CD4-positive, alpha-beta T cell treated with Interferon alpha-2 for 1 hour (primary cell): ENCODE measurements at places on chromosomes 6 and 20.

- DNase-seq, result no peak
These were observed 223.6 kb downstream of the TBXT start for GRCh38 chr6:165944002-165944466.

- no peak for DNase-seq
These were observed 269.5 kb downstream of the PLCB1 start for GRCh38 chr20:8401556-8401955.

DNA sequence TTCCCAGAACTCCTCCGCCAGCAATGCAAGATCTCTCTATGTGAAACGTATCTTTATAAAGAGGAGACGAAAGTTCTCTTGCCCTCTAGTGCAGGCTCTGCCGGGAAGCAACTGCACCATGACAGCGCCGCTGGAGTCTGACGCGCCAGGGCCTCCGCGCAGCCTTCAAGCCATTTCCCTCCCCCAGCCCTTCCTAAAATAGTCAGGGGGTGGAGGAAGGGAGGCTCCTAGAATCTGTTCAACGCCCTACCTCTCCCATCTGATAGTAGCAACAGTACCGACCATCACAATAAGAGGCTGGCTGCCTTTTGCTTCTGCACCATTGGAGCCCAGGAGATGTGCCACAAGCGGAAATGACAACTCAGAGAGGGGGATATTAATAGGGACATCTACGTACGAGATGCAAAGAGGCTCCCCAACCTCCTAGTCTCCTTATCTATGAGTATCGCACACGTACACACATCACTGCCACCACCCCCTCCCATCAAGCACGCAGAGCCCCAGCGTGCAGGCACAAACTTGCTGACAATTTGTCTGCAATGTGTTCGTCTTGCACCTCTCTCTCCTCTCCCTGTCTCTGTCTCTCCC is 1.0 kb downstream of the SYNE1 start:
- peak; percentile 31 for DNase-seq

GRCh38 chr20:23349338-23350195 is 1.0 kb upstream of the NXT1 start:
- DNase-seq, result peak; percentile 87

GRCh38 chr6:14354919-14355572 is 237.5 kb downstream of the CD83 start:
- DNase-seq, result no peak

GRCh38 chr6:24838994-24839393 is 40.3 kb upstream of the ARMH2 start:
- no peak for DNase-seq

DNA sequence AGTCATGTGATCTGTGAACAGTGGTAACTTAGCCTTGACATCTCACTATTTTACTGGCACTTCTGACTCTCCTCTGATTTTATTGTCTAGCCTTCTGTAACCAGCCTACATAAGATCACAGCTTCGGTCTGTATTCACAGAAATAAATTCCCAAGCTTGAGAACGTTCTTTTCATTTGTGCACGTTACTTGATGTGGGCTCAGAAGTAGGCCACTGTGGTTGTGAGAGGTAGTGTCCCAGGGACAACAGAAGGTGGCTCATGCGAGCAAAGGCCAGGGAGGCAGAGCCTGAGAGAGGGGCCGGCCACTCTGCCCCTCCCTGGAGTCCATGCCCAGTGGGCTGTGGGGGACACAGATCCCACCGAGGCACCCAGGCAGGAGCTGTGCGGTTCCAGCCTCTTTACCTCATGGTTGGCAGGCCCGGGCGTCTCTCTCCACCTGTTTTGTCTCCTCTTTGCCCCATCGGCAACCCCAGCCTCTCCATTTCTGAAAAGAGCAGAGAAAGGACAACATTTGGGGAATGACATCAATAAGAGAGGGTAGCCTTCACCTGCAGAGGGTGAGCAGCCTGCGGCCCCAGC is 207.5 kb upstream of the CST7 start:
- no peak for DNase-seq

- DNase-seq, result no peak
These were observed 120.1 kb downstream of the SNX5 start for GRCh38 chr20:17848249-17849048.

GRCh38 chr6:58113960-58114359 is 796.5 kb downstream of the PRIM2 start:
- DNase-seq, result no peak

DNA sequence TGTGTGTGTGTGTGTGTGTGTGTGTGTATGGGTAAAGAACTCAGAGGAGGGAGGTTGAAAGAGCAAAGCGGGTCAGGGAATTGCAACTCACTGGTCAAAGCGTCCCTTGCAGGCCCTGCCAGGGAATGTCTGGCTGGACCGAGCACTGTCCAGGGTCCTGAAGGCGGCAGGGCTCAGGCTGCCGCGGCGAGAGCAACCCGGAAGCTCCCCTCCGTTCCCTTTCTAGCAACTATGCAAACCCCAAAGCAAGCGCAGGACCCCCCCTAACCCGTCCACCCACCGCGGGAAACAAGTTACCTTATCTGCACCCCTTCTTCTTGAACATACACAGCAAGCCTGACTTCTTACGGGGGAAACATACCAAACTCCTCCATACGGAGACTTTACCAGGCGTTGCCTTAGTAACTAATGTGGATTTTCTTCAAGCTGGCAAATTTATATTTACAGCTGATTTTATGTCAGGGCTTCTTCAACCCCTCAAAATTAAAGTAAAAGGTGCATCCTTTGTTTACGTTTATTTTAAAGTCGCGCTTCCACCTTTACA is 538 bp upstream of the GRM1 start:
- peak; percentile 10 for DNase-seq

DNA sequence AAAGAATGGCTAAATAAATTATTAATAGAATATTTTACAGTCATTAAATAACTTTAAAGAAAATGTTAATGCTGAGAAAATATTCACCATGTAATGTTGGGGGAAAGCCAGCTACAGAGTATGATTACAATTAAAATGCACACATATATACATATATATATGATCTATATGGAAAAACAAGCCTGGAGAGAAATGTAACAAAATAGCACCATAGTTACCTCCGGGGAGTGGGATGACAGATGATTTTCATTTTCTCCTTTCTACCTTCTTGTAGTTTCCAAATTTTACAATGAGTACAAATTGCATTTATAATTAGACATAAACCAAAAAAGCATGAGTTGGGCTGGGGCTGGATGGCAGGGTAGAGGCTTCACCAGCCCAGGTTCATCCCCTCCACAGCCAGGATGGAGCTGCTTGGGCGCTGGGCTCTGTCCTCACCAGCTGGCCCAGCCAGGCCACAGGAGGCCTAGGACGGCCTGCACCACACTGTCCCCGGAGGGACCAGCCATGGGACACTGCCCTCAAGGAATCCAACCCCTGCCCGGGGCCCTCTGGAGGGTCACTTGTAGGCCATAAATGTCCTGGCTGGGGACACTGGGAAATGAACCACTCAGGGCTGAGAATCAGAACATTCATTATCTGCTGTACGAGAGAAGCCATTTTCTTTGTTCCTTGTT is 10.3 kb downstream of the C20orf203 start:
- DNase-seq, result no peak

DNA sequence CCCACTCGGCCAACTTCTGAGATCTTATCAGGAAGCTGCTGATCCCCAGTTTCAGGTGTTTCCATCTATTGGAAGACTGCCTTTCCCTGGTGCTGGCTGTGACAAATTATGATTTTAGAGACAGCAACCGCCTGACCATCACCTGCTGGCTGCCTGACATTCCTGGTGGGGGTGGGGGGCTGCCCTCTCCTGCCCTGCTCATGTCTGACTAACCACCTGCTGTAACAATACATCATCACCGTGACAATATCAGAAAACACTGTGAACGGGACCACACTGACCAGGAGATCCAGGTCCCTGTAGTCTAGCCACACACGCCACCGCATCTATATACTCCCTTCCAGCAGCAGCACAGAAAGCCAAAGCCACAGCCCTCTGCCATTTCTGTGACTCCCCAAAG is 537.5 kb downstream of the QKI start:
- no peak for DNase-seq

GRCh38 chr6:119961450-119961849 is 611.9 kb upstream of the MAN1A1 start:
- no peak for DNase-seq

- no peak for DNase-seq
These were observed 7.3 kb upstream of the BPIFA2 start for GRCh38 chr20:33160681-33161080.

DNA sequence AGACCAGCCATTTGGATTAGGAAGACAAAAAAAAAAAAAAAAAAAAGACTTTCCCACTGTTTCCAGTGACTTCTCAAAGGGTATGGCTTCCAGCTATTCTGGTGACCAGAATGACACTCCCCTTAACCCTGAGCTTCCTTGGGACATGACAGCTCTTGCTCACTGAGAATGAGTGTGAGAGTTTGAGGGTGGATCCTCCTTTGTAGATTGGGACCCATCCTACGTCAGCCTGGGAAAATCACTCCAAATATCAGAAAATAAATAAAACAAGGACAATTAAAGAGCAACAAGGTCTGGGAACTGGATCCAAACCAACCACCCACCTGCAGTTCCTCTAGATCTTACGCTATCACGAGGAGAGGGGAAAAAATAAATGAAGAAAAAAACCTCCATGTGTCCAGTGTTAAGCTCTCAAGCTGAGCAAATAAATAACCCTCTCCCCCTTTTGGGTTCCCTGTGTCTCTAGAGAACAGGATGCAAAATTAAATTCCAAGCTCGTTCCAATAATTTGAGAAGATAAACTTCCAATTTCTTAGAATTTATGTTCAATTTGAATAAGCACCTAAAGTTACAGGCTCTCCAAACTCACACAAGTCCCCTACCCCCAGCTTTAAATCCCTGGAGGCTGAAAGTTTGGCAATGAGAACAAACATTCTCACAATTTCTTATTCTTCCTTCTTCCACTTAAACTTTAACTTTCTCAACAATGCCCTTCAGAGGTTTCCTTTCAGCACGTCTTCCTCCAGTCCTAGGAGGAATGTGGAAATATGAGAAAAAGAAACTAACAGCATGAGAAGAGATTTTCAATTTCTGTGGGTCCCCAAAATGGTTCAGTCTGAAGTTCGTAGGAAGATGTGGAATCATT is 170.2 kb downstream of the MTFR2 start:
- no peak for DNase-seq

GRCh38 chr6:14450133-14450504 is 332.5 kb downstream of the CD83 start:
- DNase-seq, result no peak

GRCh38 chr6:30781743-30782424 is 37.5 kb upstream of the IER3 start:
- DNase-seq, result peak; percentile 81

- DNase-seq, result no peak
These were observed 131.1 kb downstream of the VEGFA start for GRCh38 chr6:43900916-43901732.

- no peak for DNase-seq
These were observed 5.5 kb downstream of the ROMO1 start for GRCh38 chr20:35704514-35705261.

- DNase-seq, result no peak
These were observed 182.0 kb downstream of the DOK5 start for GRCh38 chr20:54657268-54657826.

GRCh38 chr6:158409451-158409850 is 97.2 kb downstream of the TULP4 start:
- no peak for DNase-seq

DNA sequence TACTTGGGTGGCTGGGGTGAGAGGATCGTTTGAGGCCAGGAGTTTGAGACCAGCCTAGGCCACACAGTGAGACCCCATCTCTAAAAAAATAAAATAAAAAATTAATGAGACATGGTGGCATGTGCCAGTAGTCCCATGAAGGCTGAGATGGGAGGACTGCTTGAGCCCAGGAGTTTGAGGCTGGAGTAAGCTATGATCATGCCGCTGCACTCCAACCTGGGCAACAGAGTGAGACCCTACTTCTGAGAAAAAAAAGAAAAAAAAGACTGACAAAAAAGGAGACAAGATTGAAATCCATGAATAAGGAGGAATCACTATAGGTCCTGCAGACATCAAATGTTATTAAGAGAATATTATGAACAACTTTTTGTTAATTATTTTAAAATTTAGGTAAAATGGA is 23.7 kb upstream of the BPHL start:
- no peak for DNase-seq

- DNase-seq, result no peak
These were observed 1.1 kb downstream of the CTSA start for GRCh38 chr20:45892049-45892825.

- no peak for DNase-seq
These were observed 74.8 kb upstream of the NEDD9 start for GRCh38 chr6:11307226-11307625.

GRCh38 chr6:17289630-17290061 is 8.5 kb downstream of the RBM24 start:
- DNase-seq, result no peak

DNA sequence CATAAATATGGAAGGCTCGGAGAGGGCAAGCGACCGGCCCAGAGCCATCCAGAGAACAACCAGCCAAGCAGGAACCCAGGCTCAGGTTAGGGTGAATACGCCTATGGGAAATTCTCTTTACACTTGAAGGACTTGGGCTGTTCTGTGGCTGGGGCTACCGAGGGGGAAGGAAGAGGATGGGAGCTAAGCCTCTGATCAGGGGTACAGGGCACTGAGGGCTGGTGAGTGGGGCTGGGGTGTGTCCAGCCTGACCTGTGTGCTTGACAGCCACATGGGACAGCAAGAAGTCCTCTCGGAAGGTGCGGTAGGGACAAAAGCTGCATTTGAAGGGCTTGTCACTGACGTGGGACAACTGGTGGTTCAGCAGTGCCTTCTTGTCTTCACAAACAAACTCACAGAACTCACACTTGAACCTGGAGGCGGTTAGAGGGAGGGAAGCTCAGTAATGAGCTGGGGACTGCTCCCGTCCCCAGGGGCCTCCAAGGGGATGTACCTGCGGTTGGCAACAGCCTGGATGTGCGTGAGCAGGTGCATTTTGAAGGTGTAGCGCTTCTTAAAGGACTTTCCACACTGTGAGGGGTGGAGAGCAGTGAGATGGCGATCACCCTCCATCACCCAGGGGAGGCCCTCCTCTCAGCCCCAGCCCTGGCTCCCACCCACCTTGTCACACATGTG is 11.9 kb downstream of the ZNF335 start:
- no peak for DNase-seq

- DNase-seq, result no peak
These were observed 206.0 kb downstream of the HAO1 start for GRCh38 chr20:7734216-7734615.

DNA sequence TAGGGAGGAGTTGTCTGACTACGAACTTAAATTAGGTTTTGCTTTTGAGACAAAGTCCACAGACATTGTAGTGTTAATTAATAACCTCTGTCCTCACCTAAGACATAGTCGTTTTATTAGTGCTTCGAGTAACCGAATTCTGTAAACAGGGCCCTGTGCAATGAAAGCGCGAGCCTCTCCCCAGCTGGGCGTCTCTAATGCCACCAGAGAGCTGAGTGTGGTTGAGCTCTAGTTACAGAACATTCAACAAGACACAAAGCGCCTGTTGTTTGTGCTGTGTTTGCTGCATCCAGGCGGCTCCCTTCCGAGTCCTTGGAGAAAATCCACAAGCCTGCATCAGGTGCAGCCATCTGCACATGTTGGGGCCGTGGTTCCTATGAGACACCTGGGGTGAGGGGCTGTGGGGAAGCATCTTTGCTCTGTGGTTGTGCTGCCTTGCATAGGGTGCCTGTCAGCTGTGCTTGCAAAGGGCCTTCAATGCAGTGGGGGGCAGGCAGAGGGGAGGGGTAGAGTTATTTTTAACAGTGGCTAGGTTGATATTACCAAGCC is 63.9 kb downstream of the CD164 start:
- no peak for DNase-seq
